ENCODE measurements at places on chromosomes 1 and 21.

DNA sequence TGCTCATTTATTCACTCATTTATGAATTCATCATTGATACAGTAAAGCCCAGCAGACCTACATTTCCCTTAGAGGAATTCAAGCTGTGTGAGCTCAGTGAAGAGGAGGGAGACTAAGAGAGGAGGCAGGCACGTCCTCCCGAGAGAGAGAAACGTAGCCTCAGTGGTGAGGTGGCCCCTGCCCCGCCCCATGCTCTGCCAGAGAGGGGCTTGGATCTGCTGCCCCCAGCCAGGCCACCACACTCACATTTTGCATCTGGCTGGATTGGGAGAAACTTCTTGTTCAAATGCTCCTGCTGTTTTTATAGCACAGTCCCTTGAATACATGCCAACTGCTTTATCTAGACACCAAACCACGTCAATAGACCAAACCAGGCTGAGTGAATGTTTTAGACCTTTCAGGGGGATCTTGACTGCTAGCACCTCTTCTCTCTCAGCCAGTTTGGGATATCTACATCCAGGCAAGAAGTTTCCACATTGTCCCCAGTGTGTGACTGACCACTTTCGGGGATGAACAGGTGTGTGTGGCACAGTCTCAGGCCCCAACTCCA lies 67.7 kb upstream of the AJAP1 start:
- DNase-seq, result no peak

- DNase-seq, result no peak
Observed at GRCh38 chr1:37410105-37410504, 64.3 kb upstream of the ZC3H12A start.

GRCh38 chr1:183911285-183911684 lies 106.4 kb downstream of the RGL1 start:
- no peak for DNase-seq

DNA sequence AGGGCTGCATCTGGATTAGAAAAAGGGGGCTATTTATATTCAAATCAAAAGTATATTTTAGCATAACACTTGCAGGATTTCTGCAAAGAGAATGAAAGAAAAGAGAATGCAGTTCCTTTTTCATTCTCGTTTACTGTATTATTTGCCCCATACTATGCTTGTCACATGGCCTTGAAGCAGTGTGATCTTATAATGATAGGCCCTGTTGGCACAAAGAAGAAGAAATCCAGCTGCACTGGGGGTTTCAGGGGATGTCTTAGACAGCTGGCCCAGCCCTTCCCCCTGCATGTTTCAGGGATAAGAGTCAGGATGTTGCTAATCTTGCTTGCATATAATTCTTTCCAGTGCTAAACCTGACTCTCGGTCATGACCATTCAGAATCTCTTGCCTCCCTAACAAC lies 369.5 kb downstream of the SEC16B start:
- DNase-seq, result no peak

GRCh38 chr1:229365569-229365968 lies 22.7 kb upstream of the CCSAP start:
- no peak for DNase-seq

GRCh38 chr1:183022202-183023145 lies 746 bp upstream of the LAMC1 start:
- DNase-seq, result peak; percentile 69

DNA sequence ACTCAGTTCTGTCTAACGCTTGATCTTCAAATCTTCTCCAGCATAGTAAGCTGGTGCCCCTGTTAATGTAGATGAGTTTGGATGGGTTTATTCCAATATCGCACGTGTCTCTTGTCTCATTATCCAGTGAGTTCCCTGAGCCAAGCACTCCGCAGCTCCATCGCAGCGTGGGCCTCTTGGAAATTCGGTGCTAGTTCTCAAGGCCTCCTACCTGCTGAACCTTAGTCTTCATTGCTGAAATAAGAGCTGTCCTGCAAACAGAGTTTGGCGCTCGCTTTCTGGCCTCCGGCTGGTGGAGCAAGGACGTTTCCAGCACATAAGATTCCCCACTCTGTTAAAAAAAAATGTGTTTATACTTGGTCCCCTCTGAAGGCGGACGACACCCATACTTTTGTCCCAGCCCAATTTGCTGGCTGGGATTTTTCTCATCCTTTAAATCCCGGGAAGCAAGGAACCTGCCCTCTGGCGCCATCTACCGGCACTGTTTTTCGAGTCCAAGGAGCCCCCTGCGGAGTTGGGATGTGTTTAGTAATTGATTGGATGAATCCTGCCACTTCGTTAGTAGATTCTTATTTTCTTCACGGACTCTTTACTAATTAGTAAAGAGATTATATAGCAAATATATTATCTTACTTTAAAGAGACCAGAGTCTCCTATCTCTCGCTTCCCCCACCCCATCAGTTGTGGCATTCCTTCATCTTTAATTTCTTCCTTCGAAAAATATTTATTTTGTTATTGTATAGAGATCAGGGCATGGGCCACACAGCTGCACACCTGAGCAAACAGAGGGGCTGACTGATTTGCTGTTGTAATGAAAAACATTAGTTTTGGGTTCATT lies 14.7 kb downstream of the JUN start:
- no peak for DNase-seq

DNA sequence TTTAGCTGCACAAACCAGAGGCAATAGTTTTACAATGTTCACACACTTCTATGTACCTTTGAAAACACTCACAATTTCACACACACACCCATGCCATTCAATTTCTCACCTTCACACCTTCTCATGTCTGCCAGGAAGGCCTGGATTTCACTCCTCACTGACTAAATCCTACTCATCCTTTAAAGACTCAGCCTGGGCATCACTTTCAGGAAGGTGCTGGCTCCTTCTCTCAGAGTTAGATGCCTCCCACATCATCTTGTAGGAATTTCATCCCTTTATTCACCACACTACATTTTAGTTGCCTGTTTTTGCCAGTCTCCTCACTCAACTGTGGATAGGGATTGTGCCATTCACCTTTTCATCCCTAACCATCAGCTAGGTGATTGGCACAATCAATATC lies 2.3 kb downstream of the IL20 start:
- DNase-seq, result no peak

GRCh38 chr1:205797168-205797567 lies 15.8 kb downstream of the SLC41A1 start:
- DNase-seq, result no peak

DNA sequence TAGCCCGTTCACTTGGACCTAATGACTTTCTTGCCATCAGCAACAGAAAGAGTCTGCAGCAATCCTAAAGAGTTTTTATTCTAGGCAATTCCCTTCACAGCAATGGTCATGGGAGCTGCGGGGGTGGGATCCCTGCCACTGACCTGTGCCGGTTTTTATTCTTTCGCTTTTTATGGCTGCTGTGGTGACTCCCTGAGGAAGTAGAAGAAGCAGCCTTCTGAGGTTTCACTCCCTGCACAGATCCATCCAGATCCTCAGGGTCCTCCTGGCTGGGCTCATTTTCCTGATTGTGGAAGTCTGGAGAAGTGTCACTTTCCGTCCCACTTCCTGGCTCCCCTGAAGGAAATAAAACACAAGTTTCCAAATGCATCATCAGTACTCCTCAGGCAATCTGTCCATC lies 12.9 kb downstream of the MEAF6 start:
- DNase-seq, result no peak

- no peak for DNase-seq
Observed at GRCh38 chr1:111553196-111553595, 49.8 kb upstream of the ADORA3 start.

- DNase-seq, result no peak
Observed at GRCh38 chr1:90402893-90403849, 313.9 kb downstream of the BARHL2 start.

- peak; percentile 55 for DNase-seq
Observed at GRCh38 chr1:8137481-8138244, 111.6 kb upstream of the ERRFI1 start.

- DNase-seq, result no peak
Observed at GRCh38 chr21:46622226-46622625, 13.2 kb upstream of the PRMT2 start.

- no peak for DNase-seq
Observed at GRCh38 chr21:26719750-26720149, 125.5 kb downstream of the ADAMTS1 start.

DNA sequence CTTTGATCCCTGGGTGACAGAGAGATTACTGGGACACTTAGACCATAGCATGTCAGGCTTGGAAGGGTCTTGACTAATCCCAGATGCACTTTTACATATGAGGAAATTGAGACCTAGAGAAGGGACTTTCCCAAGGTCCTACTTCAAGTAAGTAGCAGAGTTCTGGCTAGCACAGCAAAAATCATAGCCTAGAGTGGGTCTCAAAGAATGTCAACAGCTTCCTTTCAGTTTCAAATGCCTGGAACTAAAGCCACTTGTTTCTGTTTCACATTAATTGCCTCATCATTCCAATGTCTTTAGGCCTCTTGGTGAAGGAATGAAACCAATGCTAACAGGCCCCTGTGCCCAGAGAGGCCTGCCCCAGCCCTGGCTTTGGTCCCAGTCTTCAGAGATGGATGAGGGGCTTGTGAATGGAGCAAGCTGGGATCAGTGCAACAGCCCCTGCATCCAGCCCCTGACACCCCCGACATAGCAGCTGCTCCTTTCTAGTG lies 26.6 kb downstream of the ATF3 start:
- DNase-seq, result no peak

DNA sequence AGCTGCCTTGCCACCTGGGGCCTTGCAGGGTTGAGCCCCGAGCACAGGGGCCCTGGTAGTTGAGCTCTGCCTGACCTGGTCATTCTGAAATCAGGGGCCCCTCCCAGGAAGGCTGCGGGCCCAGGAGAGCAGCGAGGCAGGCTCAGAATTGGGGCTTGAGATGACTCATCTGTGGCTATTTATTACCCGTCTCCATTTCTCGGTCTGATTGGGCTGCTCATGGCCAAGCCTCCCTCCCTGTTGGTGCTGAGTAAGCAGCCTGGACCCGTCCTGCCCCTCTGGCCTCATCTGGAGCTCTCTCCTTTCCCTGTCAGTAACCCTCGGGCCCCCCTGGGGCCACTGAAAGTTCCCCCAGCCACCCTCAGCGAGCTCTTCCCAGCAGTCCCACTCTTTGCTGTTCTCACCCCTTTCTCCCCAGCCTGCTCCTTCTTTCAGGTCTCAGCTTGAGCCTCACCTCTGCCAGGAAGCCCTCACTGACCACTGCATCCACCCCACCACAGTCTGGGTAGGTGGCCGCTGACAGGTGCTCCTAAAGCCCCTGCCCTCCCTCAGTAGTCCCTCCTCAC lies 11.0 kb upstream of the TNFRSF8 start:
- no peak for DNase-seq

- DNase-seq, result no peak
Observed at GRCh38 chr21:46185716-46186115, 1.5 kb upstream of the SPATC1L start.

Measured in left renal cortex interstitium (tissue), 4 donors.